Kasumi-1 (cell line): ENCODE measurements at places on chromosomes 2 and 18.

- DNase-seq: no peak
Measured at GRCh38 chr18:21433436-21433835, 167.1 kb downstream of the ESCO1 start.

GRCh38 chr2:58206785-58207184 lies 34.3 kb downstream of the FANCL start:
- DNase-seq: no peak

- no peak for DNase-seq
Measured at GRCh38 chr18:3742541-3742940, 292.6 kb downstream of the TGIF1 start.

DNA sequence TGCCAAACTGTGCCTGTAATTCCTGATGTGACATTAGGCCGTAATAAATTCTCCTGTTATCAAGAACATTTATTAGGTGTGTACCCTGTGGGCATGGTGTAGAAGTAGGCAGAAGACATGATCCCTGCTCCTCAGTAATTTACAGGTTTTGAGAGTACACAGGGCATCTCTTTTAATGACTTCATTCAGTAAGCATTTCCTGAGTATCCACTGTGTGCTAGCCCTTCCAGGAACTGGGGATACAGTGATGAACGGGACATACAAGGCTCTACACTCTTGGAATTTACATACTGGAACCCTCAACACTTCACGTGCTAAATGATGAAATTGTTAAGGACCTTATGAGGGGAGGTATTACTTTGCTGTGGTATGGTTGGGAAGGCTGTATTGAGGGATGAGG lies 30.2 kb downstream of the DIS3L2 start:
- no peak for DNase-seq

DNA sequence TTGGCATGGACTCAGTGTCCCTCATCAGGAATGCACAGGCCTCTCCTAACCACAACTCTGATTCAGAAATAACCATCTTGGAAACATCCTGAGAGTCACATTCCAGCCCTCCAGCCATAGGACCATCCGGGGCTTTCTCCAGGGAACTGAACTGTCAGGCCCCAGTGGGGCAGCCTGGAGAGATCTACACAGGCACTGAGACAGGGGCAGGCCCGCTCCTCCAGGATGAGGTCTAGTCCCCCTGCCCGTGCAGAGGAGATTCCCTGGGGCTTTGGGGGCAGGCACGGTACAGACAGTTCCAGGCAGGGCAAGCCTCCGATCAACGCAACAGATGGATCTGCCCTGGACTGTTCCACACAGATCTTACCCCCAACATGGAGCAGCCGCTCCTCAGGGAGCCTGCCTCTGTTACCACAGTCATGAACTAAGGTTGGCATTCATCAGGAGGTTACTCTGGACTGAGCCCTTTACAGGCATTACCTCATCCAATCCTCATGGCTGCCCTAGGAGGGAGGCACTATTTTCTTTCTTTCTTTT lies 12.0 kb downstream of the KCNK3 start:
- DNase-seq: no peak

GRCh38 chr2:181196401-181196800 lies 216.0 kb downstream of the UBE2E3 start:
- no peak for DNase-seq

DNA sequence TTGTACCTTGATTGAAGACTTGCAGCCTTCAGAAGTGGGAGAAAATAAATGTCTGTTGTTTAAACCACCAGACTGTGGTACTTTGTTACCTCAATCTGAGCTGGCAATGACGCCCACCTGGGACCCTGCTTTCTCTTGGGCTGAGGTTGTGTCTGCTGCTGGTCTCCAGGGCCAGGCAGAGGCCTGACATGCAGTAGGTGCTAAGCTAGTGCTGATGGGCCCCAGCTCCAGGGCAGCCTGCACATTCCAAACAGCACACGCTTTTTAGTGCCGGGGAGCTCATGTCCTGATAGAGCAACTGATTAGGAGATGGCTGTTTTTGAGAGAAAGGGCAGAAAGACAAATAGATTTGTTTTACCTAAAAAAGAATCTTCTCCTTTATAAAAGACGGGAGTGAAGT lies 664.0 kb upstream of the HS6ST1 start:
- DNase-seq: no peak

GRCh38 chr18:12057419-12058039 lies 36.1 kb upstream of the ANKRD62 start:
- no peak for DNase-seq

GRCh38 chr2:175036582-175037018 lies 31.4 kb upstream of the CHN1 start:
- peak; percentile 87 for DNase-seq

DNA sequence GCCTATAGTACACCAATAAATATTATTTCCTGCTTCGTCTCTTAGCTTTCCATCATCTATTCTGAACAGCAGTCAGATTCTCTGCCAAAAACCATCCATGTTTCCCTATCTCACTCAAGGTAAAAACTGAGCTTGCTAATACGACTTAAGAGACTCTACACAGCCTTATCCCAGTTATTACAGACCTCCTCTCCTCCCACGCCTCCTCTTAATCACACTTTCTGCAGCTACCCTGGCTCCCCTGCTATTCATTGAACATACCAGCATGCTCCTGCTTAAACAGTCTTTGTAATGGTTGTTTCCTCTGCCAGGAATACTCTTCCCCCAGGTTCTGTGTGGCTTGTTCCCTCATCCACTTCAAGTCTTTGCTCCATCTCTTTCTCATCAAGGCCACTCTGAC lies 81.5 kb downstream of the PDE1A start:
- DNase-seq: no peak

GRCh38 chr2:149036507-149037293 lies 1.8 kb upstream of the LYPD6B start:
- no peak for DNase-seq

- DNase-seq: no peak
Measured at GRCh38 chr18:50162486-50163304, 32.3 kb downstream of the MYO5B start.

GRCh38 chr2:237413777-237414661 lies at the start of gene COL6A3:
Gene COL6A3, minus strand, starts transcription at chr2:237414164. Its CDS starts 17,347 bp downstream, at chr2:237396817.
- DNase-seq: no peak

DNA sequence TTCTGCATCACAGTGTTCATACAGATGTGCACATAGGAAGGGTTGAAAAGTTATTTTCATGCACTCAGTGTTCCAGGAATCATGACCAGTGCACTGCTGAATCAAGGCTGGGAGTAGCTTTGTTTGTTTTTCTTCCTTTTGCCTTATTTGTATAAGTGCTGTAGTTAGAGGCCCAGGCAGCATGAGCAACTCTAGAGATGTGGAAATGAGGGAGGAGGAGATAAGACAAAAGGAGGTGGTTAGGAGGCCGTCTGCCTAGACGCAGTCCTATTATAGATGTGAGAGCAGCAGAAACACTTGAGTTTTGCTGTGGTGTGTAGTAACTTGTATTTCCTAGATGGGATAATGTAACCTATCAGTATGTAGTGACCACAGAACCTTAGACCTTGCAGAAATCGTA lies 264.3 kb upstream of the RASGRP3 start:
- DNase-seq: no peak

GRCh38 chr18:23967321-23968089 lies 47.0 kb upstream of the TTC39C start:
- DNase-seq: peak; percentile 54

GRCh38 chr2:49933711-49934110 lies 779.4 kb upstream of the FSHR start:
- no peak for DNase-seq

DNA sequence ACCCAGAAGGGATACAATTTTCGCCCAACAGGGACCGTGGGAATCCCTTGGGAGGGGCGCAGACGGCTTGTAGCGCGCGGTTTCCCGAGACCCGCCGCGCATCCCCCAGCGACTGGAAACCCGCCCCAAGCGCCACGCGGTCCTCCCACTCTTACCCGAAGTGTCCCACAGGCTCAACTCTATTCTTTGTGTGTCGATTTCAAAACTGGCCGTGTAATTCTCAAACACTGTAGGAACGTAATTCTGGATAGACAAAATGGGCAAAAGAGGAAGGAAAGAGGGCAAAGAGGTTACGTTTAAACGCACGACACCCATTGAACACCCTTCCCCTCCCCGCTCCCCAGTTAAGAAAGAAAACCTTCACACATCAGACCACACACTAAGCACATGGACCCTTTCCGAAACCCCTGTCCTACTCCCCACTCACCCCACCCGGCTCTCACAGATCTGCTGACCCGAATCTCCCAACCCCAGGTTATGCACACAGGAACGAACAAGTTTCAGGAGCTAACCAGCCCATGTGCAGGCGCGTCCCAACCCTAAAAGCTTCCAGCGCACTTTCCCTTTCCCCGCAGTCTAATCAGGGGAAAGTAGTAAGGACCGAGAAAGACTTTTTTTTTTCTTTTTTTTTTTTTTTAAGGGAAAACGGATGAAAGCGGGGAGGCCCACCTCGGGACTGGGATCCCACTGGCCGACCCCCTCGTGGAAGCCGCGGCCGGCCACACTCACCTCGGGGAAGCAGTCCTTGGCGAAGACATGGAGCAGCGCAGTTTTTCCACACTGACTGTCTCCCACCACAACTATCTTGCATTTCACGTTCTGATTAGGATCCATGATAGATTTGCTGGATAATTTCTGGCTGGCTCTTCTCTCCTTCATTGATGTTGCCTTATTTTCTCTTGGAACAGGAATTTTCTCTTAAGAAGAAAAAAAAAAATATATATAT lies 655 bp downstream of the RND3 start:
- DNase-seq: no peak

DNA sequence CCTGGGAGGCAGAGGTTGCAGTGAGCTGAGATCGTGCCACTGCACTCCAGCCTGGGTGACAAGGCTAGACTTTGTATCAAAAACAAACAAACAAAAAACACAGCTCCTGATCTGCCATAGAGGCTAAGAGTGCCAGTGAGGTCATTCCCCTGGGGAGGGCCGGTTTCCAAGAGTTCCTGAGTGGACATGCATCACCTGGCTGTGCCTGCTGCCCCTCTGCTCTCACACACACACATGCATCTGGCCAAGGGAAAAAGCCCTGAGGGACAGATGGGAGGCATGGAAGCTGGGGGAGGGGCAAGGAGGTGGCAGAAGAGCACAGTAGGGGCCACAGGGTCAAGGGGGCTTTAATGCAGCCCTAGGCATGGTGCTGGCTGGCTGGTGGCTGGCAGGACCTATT lies 60.4 kb downstream of the ZBTB7C start:
- DNase-seq: no peak

DNA sequence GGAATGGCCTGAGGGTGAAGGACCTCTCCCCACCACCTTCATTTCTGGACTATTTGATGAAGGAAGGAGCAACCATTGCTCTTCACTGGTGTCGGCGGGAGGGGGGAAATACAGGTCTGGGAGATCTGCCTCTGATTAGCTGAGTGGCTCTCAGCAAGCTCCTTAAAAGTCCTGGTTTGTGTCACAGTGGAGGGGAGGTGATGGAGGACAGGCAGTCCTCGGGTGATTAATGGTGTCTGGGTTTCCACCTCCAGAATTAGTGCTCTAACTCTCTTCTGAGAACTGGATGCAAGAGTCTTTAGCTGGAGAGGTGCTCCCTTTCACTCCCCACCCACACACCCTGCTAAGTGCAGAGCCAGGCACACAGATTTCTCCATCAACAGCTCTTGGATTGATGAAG lies 83.2 kb downstream of the TTC32 start:
- DNase-seq: no peak

- no peak for DNase-seq
Measured at GRCh38 chr2:71471276-71471675, 17.9 kb downstream of the DYSF start.

DNA sequence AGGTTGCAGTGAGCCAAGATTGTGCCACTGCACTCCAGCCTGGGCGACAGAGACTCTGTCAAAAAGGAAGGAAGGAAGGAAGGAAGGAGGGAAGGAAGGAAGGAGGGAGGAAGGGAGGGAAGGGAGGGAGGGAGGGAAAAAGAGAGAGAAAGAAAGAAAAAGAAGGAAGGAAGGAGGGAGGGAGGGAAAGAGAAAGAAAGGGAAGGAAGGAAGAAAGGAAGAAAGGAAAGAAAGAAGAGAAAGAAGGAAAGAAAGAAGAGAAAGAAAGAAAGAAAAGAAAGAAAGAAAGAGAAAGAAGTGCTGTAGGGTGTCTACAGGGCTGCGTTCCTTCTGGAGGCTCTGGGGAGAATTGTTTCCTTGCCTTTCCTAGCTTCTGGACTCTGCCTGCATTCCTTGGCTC lies 22.5 kb upstream of the RAB11FIP5 start:
- no peak for DNase-seq

- no peak for DNase-seq
Measured at GRCh38 chr18:73093687-73094250, 226.0 kb upstream of the NETO1 start.

DNA sequence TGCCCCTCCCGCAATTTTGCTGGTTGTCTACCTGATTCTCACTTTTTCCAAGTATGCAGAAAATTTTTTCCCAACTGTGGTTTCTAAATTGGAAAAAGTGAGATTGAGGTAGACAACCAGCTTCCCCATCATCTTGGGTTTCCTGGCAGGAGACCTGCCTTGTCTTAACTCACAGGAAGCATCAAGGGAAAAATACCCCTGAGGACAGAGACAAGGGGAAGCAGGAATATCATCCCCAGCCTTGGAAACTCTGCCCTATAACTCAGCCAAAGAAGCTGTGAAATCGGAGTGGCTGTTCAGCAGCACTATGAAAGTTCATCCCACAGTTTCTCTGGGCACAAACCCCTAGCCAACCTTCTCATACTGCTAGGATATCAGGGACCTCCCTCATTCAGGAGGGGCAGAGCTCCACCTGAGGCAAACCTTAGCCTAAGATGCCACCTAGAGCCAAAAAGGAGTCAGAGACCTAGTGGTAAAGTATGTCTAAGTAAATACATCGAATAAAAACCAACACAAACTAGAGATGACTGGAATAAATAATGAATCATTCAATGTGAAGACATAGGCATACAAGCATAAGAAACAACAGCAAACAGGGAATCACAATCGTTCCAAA lies 68.2 kb downstream of the ZSWIM2 start:
- peak; percentile 28 for DNase-seq

DNA sequence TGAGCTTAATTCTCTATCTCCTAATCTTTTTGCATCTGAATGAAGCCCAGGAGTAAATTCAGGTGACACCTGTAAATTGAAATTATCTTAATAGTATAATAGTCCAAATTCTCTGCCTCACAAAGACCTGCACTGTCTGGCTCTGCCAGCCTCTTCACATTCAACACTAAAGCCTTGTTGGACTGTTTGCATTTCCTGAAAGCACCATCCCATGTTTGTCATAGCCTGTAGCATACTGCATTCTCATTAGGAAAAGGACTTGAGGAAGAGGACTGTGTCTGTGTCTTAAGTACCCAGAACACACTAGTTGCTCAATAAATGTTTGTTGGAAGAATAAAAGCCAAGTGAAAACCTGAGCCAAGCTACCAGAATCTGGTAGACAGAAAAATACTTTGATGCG lies 42.9 kb upstream of the GRHL1 start:
- DNase-seq: no peak

- no peak for DNase-seq
Measured at GRCh38 chr2:3857576-3857975, 154.2 kb downstream of the DCDC2C start.

GRCh38 chr2:169039702-169040101 lies 8.6 kb upstream of the ABCB11 start:
- DNase-seq: peak; percentile 86
